NCI-H1105 (cell line): ENCODE measurements at places on chromosomes 16 and 17.

- no peak for DNase-seq
Measured at GRCh38 chr17:57537524-57538410, 207.3 kb downstream of the CCDC182 start.

DNA sequence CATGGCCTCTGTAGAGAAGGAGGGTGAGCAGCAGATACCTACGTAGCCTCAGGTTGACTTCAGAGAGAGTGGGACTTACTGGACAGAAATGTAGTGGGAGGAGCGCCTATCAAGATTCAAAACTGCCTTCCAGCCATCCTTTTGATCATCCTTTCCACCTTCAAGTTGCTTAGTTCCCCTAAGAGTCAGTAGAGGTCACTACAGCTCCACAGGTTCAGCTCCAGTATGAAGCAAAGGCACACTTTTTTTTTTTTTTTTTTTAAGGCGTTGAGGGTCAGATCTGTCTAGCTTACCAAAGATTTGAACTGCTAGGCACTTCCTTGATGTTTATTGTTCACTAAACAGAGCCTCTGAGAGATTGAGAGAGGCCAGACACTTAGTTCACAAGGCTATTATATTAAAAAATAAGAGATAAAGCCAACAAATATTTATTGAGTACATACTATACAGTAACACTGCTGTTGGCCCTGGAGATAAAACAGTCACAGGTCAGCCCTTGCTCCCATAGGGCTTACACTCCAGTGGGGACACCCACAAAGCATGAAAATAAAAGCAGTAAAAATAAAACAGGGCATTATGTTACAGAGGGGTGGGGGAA is 3.1 kb downstream of the RNF227 start:
- DNase-seq: peak; percentile 37

GRCh38 chr17:45029758-45030423 is 21.5 kb downstream of the DCAKD start:
- no peak for DNase-seq

DNA sequence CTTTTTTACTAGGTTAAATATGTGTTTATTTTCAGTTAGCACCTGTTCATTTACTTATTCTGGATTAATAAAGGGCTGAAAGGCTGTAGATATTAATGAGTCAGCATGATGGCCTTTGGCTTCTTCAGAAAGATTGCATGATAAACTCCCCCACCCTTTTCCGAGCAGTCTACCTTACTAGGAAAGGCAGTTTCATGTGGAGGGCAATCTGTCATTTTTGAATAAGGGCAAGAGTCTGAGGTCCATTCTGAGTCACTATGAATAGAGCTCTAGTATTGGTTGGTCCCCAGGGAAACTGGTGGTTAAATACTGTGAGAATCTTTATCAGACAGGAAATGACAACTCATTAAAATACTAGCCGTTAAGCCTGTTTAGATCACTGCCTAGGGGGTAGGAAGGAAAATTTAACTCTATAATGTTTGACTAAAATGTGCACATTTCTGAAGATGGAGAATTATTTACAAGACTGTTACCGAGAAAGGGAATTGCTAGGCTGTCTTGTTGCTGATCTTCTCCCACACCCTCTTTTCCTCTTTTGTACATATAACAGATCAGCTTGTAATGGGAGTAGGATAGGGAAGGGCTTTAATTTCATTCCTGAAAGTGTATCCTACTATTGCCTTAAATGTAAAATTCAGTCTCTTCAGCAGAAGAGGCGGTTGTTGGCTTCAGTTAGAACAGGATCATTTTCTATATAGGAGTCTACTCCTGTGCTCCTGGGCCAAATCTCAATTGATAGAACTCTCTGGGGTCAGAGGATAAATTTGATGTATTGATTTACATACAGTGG is 63.3 kb downstream of the TUBD1 start:
- no peak for DNase-seq
